ENCODE measurements at places on chromosomes 1 and 21. TPM values are rescaled to one million over a fixed set of nuclear protein-coding genes. Genes with fewer than 3 reads are reported as not detected.
A peak's percentile ranks its signal among the peaks of the same experiment; 100 is the strongest.

Gene PYHIN1
- not detected for total RNA-seq

DNA sequence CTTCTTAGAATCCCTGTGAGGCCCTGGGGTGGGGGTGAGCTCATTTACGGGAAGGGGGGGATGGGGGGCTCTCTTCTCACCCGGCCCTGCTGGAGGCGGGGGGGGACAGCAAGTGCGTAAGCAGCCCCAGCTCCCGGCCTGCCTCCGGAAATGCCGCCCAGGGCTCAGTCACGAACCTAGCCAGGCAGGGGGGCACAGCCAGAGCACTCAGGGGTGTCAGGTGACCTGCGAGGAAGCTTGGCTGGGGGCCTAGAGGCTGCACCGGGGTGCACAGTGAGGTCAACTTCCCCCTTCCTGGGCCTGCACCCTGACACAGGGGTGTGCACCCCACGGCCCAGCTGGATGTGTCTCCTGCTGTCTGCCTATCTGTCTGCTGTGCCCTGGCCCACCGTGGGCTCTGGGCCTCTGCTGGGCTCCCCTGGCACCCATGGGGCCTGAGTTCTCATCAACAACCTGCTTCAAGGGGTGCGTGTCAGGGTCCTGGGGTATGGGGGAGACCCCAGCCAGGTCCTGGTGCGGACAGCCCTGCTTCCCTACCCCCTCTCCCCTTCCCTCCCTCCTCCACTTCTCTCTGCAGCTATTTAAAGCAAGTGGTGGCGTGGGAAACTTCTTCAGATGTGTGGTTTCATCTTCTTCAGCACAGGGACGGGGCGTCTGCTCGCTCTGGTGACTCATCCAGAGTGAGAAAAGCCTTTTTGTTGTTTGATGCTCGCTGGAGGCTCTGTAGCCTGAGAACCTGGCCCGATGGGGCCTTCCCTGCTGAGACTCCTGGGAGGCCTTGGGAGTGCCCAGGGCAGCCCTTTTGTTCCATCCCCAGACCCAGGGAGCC is 92.5 kb upstream of the RUNX3 start:
- DNase-seq: peak; percentile 55

- DNase-seq: peak; percentile 55
These were observed 14.7 kb upstream of the CSF1 start for GRCh38 chr1:109895720-109896504.

GRCh38 chr1:96164053-96164452 is 557.5 kb upstream of the PTBP2 start:
- no peak for DNase-seq

DNA sequence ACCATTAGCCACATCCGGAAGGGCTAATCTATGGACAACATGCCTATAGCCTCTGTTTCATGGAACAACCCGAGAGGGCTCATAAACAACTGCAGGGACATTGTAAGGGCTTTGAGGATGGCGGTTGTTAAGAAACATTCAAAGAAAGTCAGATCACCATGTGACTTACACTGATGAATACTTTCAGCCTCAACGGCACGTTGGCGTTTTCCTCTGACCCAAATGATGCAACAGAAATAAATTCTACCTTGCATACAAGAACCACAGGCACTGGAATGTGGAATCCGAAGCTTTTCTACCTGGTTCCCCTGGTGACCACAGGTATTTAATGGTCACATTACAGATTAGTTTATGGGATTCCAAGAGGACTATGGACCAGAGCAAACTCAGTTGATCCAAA is 107.0 kb downstream of the CLIC6 start:
- no peak for DNase-seq

DNA sequence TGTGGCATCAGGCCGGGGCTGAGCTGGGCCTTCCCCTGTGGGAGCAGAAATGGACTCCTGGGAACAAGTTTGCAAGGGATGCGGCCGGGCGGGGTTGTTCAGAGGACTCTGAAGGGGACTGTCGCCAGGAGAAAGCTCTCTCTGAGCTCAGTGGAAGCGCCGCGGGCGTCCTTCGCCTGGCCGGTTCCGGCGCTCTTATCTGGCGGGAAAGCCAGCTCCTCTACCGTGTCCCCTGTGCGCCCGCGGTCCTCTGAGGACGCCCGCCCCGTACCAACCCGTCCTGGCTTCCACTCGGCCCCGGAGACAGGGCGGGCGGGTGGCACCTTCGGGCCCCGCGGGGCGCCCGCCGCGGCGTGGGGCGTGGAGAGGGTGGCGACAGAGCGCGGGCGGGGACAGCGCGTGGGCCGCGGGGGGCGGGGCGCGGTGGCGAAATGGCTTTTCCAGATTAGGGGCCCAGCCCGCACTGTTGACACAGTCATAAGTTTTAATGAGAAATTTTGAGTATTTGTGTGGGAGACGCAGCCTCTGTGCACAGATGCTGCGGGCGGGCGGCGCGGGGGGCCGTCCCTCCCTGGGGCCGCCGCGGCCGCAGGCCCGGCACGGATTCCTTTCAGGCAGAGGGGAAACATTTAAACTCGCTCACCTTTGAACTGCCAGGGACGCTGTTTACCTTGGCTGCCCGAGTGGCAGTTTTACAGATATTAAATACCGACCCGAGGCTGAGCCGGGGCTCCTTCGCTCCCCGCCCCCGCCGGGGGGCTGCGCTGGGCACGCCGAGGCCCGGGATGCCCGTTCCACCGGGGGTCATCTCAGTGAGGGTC is 70.2 kb downstream of the FOXD2 start:
- peak; percentile 42 for DNase-seq

DNA sequence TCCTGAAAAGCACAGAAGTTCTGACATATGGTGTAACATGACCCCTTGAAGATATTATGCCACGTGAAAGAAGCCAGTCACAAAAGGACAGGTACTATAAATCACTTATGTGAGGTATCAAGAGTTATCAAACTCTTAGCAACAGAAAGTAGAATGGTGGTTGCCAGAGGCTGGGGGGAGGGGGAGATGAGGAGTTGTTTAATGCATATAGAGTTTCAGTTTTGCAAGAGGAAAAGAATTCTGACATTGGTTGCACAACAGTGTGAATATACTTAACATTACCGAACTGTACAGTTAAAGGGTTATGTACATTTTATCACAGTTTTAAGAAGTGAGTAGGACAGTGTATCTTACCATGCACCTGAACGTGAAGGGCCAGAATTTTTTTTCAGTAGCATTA is 80.0 kb downstream of the USP25 start:
- DNase-seq: no peak

DNA sequence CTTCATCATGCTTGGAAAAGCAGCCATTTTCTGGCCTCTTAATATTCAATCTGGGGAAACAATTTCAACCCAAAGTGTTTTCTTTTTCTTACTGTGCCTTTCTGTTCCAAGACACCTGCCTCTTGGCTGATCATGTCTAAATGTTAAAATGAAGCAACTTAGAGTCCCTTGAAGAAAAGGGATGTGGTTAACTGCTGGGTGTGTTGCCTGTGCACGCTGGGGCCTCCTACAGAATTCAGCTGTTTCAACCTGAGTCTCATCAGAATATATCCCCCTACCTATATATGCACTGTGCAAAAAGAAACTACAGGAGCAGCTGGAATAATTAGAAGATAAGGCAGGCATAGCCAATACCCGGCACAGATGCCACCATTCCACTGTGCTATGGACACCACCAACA is 222.0 kb downstream of the OMA1 start:
- DNase-seq: no peak

DNA sequence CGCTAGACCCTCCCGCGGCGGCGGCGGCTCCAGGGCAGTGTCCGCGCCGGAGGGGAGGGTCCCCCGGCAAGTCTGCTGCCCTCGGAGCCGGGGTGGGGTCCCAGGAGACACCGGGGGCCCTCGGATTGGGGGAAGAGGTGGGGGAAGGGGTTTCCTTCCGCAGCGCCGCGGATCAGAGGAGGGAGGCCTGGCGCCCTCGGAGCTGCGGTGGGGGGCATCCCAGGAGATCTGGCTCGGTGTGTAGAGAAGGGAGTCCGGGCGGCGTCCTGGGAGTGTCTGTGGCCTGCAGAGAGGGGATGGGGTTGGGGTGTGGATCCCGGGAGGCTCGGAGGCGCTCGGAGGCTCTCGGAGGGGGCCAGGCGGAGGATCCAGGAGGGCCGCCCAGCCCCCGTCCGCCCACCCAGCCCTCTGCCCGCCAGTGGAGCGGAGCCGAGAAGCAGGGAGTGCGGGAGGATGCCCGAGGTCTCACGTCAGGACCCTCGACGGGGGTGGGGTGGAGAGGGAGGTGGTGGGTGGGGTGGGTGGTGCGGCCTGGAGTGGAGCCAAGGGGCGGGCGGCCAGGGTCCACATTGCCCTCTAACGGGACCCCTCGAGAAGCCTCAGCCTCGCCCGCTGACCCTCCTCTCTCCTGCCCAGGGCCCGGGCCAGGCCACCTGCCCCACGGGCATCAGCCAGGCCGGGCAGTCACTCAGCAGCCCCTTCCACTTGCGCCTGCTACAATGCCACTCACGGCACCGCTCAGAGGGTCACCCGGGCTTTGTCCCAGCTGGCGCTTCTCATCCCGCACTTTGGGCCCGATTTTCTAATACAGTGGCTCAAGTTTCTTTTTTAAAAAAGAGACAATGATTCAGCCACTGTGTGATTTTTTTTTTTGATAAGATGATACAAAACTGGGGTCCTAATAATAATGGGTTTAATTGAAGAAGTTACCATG is 60.2 kb upstream of the ARHGEF16 start:
- no peak for DNase-seq

DNA sequence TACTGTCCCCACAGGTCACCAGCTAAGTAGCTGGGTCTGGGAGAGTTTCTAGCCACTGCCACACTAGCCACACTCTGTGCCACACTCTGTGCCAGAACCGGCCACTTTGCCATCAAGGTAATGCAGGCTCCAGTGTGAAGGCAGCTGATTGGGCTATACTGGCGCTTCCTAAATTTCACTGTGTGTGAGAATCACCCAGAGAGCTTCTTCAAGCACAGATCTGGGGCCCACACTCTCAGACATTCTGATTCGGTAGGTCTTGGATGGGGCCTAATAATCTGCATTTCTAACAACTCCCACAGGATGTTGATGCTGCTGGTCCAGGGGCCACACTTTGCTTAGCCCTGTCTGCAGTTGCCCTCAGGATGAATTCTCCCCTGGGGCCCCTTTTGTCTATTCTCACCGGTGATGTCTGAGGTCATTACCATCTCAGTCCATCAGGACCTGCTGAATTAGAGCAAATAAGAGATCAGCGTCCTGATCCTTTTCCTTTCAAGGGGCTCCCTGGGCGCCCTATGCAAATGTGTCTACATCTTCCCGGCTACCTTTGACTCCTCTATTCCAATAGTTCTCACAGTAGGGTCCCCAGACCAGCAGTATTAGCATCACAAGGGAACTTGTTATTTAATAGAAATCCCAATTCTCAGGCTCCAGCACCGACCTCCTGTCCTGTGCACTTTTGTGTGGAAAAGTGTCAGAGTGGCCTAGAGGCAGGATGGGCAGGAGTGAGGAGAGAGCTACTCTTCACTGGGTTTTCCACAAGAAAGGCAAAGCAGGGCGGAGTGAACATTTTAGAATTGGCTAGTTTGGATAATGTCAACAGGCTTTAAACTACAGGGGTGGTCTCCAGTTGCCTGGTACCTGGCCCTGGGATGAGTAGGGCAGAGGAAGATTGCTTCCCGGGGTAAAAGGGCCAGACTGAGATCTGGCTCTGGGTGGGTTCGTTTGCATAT is 24.7 kb upstream of the LRRN2 start:
- DNase-seq: no peak

DNA sequence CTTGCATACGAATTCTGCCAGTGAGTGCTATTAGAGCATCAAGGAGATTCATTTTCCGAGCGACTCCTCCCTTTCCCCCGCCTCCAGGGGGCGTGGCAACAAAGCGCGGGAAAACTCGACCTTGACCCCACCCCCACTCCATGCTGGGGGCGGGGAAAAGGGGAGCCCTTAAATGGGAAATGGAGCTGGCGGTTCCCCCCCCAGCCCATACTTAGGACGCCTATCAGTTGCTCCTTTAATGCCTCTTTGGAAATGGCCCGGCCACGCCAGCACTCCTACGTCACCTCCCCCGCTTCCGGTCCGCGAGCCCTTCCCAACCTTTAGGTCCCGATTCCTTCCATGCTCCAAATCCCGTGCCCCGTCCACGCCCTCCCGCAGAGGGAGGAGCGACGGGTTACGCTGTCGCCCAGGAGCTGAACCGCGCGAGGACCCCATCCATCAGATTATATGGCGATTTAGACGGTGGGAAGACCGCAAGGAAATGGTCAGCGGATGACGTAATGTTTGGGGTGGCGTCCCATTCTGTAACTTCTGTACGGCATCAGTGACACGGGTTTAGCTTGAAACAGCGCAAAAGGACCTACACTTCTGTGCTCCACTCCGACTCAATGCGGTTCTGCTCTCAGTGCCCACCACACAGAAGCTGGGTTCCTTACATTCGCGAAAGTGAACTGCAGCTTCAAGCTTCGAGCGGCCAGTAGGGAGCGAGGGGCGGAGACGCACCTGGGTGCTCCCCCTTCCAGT is 702 bp upstream of the ZNF687 start:
- peak; percentile 96 for DNase-seq

DNA sequence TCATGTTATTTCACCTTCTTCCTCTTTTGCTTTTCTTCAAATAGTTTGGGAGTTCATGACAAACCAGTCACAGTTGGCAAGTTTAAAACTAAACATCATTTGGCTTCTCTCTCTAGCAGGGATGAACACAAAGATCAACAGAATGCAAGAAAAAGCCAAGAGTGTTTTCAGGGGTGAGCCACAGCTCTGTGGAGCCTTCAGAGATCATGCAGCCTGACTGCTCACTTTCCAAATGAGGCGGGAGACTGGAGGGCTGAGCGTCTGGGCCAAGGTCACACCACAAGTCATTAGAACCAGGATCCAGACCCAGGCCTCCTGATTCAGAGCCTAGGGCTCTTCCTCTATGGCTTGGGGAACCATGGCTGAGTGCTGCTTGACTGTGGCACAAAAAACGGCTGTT is 2.7 kb downstream of the DPT start:
- no peak for DNase-seq

- DNase-seq: no peak
These were observed 15.7 kb downstream of the CFAP45 start for GRCh38 chr1:159884296-159884695.

Gene KCNN3
- 4.0 TPM for total RNA-seq

Gene RGSL1
- not detected for total RNA-seq

DNA sequence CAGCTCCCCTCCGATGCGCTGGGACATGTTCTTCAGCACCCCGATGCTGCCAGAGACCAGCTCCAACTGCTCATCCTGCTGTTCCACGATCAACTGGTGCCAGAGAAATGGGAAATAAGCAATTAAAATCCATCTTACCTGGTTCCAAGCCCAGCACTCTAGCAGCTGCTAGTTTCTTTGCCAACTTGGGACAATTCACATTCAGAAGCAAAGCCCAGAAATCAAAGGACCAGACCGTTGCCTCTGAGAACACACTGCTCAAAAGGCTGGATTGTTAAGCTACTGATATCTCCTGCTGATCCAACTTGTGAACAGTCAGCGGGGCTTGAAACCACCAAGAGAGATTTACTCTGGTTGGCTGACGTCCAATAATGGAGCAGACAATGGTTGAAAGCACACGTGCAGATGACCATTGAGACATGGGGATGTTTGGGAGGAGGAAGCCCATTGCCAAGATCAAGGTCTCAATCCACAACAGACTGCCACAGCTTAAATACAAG is 34.4 kb downstream of the STX6 start:
- no peak for DNase-seq

- DNase-seq: no peak
These were observed 68.6 kb downstream of the SPAG17 start for GRCh38 chr1:118116401-118116800.

All from left ventricle myocardium superior (tissue), 1 donor.